ENCODE measurements at places on chromosomes 11 and 22.

DNA sequence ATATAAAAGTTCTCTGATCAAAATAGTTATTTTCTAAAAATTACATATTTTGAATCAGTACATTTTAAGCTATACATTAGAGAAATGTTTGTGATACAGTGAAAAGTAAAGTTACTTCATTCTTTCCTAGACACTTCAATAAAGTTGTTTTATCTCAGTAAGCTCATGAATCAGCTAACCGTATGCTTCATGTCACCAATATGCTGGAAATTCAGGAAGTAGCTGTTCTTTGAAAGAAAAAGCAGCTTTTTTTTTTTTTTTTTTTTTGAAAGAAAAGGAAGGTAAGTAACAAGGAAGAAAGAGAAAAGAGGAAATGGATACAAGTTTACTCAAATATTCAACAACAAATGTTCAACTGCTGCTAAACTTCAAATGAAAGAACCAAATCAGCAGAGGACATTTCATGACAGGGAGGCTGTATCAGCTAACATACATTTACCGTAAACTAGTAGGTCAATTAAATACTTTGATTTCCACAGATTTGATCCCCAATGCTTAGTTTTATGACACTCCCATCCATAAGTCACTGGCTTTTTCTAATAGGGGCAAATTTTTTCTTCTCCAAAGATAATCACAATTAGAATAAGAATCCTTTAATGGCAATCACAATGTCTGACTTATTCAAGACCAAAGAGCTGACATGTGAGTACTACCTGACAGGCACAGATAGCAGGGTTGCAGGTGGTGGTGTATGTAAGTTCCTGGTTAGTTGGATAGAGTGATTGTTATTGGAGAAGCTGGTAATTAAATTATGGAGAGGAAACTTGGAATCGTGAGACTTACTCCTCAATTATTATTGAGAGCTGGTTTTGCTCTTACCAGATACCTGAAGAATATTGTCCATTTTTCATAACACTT is 754 bp downstream of the OR52A1 start:
- no peak for DNase-seq

GRCh38 chr11:17159441-17159840 is 48.3 kb downstream of the PIK3C2A start:
- no peak for DNase-seq

GRCh38 chr22:37425800-37426705 is 1.2 kb downstream of the ELFN2 start:
- no peak for DNase-seq

DNA sequence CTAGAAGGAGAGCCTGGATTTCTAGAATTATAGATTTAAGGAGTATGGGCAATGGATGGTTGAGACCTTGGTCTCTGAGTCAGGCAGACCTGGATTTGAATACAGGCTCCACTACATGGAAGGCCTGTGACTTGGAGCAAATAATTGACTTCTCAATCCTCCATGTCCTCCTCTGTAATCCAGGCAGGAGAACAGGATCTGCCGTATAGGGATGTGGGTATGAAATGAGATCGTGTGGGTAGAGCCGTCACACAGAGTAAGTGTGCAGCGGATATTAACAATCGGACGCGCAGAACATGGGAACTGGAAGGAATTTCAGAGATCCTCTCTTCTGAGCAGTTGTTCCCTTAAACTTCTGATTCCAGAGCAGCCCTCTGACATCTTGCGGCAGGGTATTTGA is 11.5 kb upstream of the TMPRSS13 start:
- DNase-seq: no peak

DNA sequence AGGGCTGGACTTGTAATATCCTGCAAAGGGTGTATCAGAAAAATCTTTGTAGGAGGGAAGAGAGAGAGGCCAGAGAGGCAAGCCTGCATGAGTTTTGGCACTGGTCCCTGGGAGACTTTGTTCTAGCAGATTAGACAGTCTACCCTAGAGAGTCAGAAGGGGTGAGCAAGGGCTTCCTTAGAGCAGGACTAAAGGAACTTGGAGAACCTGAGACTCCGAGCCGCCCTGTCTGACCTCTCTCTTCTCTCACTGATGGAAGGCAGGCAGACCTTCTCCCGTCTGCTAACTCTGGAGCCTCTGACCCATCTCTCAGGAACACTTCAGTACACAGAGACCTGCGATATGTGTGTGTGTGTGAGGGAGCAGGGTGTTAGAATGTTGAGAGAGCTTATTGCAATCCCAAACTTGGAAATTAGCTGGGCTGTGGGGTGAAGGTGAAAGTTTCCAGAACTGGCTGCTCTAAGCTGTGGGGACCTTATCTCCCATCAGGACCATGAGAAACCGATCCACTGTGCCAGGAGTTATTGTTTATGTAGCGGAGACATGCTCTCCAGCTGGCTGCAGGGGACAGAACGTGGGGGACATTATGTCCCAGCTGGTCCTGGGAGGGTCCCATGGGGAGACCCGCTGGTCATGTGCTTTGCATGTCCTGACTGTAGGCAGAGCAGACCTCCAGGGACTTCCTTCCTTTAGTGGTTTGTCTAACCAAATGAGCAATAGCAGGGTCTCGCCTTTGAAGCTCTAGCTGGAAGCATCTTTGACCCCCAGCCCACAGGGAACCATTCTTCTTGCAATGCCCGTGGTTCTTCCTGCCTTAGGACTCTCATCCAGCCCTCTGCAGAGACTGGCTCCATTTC is 51.1 kb downstream of the TIMP3 start:
- DNase-seq: no peak

GRCh38 chr11:128765571-128766549 is 72.0 kb downstream of the FLI1 start:
- DNase-seq: no peak

GRCh38 chr22:17855572-17856290 is 81.5 kb upstream of the BID start:
- DNase-seq: no peak

DNA sequence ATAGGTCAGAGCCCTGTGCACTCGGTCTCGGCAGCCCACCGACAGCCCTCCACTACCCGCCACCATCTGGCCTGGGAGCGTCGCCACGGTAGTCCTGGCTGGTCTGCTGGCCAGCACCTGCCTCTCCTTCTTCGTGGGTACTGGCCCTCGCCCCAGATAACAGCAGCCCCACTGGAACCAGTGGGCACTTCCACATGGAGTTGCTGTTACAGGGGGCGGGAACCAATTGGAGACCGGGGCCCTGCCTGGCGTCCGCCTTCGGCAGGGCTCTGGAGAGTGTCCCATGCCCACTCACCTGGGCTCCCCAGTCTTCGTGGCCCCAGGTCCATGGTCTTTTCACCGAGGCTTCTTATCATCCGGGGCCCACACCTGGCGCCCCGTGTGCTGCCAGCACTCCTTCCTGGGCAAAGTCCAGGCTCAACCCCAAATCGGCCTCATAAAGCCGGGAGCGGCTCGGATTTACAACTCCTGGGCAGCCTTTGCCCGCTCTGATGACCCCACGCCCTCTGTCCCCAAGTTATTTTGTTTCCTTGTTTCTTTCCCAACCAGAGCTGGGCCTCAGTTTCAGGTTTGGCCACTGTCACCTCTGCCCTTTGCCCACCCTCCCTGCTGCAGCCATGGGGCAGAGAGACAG is 12.9 kb upstream of the EHD1 start:
- no peak for DNase-seq

DNA sequence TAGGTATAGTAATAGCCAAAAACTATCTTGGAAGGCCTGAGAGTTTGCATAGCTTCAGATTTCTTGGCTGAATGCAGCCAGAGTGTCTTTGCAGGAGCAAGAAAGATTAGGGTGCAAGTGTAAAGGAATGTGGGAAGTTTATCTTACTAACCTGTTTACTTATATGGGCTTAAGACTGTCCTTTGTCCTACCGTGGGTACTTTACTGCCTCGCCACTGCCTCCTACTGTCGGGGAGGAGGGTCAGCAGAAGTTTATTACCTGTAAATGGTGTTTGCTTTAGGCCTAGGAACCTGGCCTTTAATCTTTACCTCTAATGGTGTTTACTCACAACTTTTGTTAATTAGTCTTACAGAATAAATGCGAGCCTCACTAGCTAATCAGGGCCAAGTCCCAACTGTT is 633.8 kb downstream of the DLG2 start:
- DNase-seq: peak; percentile 16

GRCh38 chr22:31431950-31432349 is 32.5 kb downstream of the DRG1 start:
- no peak for DNase-seq

- DNase-seq: no peak
These were observed 9.8 kb downstream of the RAB30 start for GRCh38 chr11:83061883-83062282.

DNA sequence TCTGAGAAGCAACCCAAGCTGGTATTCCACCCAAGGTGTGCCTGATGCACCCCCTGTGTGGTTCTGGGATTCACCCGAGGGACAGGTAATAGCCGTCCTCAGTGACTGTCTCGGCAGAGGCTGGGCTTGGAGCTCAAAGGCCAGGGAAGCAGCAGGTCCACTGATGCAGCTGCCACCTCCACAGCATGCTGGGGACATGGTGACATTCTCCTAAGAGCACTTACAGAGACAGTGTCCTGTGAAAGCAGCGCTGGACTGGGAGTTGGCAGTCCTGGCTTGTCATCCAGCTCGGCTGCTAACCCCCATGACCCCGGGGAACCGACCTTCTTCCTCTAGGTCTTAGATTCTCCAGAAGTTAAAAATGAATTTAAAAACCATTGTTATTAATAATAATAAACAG is 72.8 kb downstream of the RPUSD4 start:
- no peak for DNase-seq

- peak; percentile 90 for DNase-seq
These were observed 38.3 kb upstream of the CREB3L1 start for GRCh38 chr11:46238967-46239800.

DNA sequence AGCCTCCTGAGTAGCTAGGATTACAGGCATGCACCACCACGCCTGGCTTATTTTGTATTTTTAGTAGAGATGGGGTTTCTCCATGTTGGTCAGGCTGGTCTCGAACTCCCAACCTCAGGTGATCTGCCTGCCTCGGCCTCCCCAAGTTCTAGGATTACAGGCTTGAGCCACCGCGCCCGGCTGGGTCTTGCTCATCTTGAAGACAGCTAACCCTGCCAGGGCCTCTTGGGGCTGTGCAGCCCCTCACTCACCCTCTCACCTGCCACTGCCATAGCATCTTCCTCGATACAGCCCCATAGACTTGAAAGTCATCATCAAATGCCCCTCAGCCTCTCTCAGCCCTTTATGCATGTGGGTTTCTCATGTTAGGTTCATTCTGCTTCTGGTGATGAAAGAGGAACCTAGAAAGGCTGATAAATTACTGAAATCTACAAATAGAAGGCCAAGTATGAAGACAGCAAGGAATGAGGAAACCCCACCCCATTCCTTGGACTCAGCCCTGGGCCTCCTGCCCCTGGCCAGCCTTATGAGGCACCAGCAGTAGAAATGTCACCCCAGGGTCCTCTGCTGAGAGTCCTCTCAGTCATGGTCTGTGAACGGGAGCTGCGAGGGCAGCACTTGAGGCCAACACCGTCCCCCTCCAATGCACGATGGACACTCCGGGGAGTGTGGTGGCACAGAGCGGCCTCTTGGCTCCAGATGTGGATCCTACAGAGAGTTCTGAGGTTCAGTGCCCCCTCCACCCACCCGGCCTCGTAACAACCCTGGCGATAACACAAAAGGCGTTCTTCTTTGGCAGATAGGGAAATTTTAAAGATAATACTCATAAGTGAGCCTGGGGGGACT is 24.8 kb downstream of the SCGB1A1 start:
- no peak for DNase-seq

DNA sequence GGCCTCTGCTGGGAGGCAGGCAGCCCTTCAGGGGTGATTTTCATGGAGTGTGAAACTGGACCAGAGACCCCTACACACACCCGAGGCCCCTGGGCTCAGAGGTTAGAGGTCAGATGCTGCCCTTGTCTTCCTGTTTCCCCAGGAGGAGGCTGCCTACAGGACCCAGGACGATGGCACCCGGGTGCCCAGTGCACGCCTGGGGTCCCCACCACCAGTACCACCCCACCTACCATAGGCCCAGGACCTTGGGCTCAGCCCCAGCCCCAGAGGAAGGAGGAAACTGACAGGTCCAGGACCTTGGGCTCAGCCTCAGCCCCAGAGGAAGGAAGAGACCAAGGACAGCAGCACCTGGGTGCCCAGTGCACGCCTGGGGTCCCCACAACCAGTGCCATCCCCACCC is 79.2 kb downstream of the BRD1 start:
- no peak for DNase-seq

GRCh38 chr11:127733552-127733951 is 733.0 kb upstream of the KIRREL3 start:
- no peak for DNase-seq

GRCh38 chr22:46853191-46853590 is 90.7 kb downstream of the TBC1D22A start:
- no peak for DNase-seq

DNA sequence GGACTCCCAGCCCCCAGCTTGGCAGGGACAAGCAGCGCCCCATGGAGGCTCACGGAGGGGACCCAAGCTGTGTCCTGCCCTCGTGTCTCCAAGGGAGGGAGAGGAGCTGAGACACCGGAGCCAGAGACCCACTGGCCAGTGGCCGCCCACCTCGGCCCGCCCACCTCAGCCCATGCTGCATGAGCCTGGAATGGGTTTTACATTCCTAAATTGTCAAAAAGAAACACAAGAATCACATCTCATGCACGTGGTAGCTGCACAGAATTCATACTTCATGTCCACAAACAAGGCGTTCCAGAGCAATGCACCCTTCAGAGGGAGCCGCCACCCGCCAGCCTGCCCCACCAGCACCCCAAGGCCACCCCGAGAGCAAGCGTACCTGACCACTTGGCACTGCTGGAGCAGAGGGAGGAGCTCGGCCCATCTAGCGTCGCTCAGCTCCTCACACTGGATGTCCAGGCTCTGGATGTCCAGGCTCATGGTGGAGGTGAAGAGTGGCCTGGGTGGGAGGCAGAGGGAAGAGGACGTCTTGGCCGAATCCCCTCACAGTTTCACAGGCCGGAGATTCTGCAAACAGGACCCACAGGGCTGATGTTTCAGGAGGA is 5.3 kb downstream of the RNH1 start:
- DNase-seq: no peak

- DNase-seq: no peak
These were observed 17.4 kb upstream of the IGSF22 start for GRCh38 chr11:18743365-18743764.

GRCh38 chr11:77547863-77548551 is 41.7 kb upstream of the AQP11 start:
- DNase-seq: peak; percentile 80

GRCh38 chr11:73215191-73216134 is 2.6 kb upstream of the P2RY2 start:
- DNase-seq: no peak

DNA sequence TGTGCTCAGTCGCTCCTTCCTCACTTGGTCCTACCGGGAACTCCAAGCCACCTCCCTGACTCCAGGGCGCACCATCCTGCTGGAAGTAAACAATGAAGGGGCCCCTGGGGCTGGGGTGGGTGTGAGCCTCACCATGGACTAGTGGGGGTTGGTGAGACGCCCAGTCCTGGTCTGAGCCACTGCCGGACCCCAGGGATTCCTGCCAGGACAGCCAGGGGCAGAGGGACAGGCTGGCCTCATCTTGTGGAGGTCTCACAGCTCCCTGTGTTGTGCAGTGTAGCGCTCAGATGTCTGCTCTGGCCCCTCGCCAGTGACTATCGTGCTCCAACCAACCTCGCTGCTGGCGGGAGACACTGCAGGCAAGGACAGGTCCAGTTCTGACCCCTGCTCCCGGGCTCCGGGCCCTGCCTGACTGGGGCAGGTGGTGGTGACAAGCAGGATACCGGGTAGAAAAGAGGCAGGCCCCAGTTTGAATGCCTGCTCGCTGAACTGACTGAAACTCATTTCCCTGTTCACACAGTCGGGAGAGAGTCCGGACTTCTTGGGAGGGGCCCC is 1021.4 kb downstream of the BRD1 start:
- DNase-seq: no peak
